ENCODE measurements at places on chromosomes 7 and 10. TPM values are rescaled to one million over a fixed set of nuclear protein-coding genes. Genes with fewer than 3 reads are reported as not detected.

Gene IGFBP1
- total RNA-seq, result 0.14 TPM

Gene ACTL6B
- not detected for total RNA-seq

Gene HOXA2
- total RNA-seq, result 0.18 TPM

Gene SPDYE9
- not detected for total RNA-seq

Gene DNAH11
- total RNA-seq, result 0.46 TPM

Gene ASB15
- total RNA-seq, result not detected

Measured in smooth muscle cell of bladder (primary cell).